Activated T-helper 1 cell treated with Interleukin-2 at 50 U/mL for 16 hours (primary cell): ENCODE measurements at places on chromosomes 1 and 21.
A peak's percentile ranks its signal among the peaks of the same experiment; 100 is the strongest.

DNA sequence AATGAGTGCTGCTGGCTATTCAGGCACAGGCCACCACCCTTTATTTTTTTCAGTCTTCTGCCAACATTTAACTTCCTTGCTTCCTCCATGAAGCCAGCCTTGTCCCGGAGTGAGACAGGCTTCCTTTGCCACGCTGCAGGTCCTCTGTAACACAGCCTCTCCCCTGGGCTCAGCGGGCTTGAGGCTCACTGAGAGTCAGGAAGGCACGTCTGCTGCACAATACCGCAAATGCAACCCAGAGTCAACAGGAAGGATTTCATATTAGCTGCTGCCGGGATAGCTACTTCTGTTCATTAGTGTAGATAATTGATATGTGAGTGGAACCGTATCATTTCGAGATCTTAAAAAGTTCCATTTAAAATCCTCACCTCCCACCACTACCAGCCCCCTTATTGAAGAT is 22.5 kb downstream of the MYOG start:
- DNase-seq = no peak

- no peak for DNase-seq
These were observed 6.8 kb upstream of the RNF223 start for GRCh38 chr1:1080951-1081310.

- no peak for DNase-seq
These were observed 2.4 kb upstream of the RNU11 start for GRCh38 chr1:28646040-28646439.

DNA sequence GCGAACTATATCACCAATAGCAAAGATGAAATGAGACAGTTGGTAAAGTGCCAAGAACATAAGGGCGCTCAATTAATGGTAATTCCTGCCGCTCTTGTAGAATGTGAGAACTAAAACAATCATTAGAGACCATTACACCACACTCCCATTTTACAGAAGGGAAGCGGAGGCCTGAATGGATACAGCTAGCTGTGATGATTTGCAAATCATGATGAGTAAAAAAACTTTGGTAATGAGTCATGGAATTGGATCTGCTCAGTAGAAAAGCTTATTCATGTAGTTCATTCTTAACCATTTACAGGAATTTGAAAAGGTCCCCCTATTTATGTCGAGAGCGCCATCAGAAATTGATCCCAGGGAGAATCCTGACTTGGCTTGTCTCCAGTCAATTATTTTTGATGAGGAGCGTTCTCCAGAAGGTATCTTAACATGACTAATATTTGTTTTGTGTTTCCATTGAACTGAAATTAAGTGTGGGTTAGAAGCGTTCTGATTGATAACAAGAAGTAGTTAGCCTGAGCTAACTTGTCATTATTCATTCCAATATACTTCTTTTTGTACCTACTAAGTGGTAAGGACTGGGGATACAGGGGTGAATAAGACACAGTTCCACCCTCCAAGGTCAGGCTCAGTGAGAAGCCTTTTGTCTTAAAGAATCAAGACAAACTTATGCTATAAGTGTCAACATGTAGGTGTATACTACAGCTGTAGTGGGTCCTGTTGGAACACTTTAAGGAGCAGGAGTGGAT is 812 bp downstream of the TTC4 start:
- no peak for DNase-seq

DNA sequence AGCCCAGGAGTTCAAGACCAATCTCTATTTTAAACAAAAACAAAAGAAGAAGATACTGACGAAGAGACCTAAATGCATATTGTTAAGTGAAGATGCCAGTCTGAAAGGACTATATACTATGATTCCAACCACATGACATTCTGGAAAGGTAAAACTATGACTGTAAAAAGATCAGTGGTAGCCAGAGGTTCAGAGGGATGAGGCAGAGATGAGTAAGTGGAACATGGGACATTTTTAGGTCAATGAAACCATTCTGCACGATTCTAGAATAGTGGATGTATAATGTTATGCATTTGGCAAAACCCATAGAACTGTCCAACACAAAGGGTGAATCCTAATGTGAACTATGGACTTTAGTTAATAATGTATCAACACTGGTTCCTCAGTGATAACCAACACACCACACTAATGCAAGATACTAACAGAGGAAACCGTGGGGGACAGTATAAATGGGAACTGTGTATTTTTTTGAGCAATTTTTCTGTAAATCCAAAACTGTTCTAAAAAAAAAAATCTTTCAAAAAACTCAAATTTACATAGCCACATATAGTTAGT is 8.2 kb downstream of the RC3H1 start:
- DNase-seq = no peak

- no peak for DNase-seq
These were observed 76.3 kb downstream of the XCL2 start for GRCh38 chr1:168467452-168467851.

DNA sequence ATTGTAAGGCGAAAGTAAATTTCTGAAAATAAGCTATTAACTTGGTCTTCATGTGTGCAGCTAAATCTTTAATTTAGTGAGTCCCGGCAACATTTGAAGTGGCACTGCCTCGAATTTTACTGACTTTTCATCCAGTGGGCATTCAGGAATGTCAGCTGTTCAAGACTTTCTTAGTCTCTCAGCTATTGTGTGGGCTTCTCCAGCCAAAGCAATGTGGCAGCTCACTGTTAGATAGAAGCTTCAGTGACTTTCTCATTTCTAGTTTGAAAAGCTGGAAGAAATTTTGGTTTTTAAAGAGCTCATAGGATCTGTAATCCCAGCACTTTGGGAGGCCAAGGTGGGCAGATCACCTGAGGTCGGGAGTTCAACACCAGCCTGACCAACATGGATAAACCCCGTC is 44.3 kb upstream of the FAM89A start:
- no peak for DNase-seq

DNA sequence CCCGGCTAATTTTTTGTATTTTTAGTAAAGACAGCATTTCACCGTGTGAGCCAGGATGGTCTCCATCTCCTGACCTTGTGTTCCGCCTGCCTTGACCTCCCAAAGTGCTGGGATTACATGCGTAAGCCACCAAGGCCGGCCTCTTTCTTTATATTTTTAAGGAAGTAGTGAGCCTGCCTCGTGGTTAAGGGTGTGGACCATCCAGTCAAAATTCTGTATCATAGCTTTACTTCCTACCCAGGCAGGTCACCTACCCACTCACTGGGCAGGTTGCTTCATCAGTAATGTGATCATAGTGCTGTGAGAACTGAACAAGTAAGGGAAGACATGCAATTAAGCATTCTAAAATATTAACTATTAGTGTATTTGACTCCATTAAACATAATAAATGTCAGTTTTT is 8.1 kb upstream of the ACOT7 start:
- DNase-seq = no peak

GRCh38 chr1:18575620-18576019 is 55.0 kb upstream of the PAX7 start:
- DNase-seq = peak; percentile 5

GRCh38 chr1:243474906-243475305 is 219.1 kb downstream of the SDCCAG8 start:
- no peak for DNase-seq

- no peak for DNase-seq
These were observed 323.7 kb downstream of the PLPP3 start for GRCh38 chr1:56255516-56256152.

GRCh38 chr1:52738893-52739292 is 12.6 kb downstream of the ZYG11B start:
- DNase-seq = no peak

DNA sequence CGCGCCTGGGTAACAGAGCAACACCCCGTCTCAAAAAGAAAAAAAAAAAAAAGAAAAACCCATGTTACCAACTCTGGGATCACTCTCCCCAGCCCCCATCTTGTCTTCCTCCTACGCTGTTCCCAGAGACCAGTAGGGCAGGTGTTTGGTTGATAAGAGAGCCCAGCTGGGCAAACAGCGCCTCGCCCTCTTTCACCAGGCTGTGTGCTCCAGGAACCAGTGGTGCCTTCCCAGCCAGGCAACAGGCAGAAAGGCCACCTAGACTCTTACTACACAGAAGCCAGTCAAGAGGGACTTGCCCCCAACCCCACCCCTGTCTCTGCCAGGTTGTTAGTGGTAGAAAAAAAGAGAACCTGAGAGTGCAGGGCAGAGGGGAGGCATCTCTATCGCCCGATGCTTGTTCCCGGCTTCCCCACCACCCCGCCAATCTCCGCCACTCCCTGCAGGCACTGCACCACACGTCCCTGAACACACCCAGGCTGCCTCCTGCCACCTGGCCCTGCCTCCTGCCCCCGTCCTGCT is 14.0 kb upstream of the CTRC start:
- no peak for DNase-seq
